ENCODE measurements at places on chromosomes 6 and 20.

GRCh38 chr20:57717797-57718196 lies 8.0 kb upstream of the PMEPA1 start:
- no peak for DNase-seq

- DNase-seq = peak; percentile 47
Observed at GRCh38 chr6:159941286-159942113, 27.4 kb upstream of the IGF2R start.

DNA sequence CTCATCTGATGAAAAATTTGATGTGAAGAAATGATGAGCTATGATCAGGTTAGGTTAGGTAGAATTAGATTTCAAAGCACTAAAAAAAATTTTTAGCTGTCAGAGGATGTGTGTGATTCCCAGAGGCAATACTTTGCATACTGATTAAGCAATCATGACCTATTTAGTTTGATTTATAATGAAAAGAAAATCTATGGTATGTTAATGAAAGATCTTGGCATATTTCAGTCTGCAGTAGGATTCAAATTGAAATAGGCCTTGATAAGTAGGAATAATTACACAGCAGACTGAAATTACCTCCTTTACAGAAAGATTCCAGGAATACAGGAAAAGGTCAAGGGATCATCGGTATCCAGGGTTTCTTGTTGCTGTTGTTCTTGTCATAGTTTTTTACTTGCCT lies 69.3 kb downstream of the HDDC2 start:
- DNase-seq = no peak

- no peak for DNase-seq
Observed at GRCh38 chr20:38706509-38706908, 17.8 kb upstream of the SLC32A1 start.

- no peak for DNase-seq
Observed at GRCh38 chr6:35360349-35361138, 18.2 kb downstream of the PPARD start.

- no peak for DNase-seq
Observed at GRCh38 chr6:137973201-137973600, 106.1 kb downstream of the TNFAIP3 start.
